ENCODE measurements at places on chromosomes 1 and 21.

GRCh38 chr1:3471356-3472087 is 17.1 kb downstream of the ARHGEF16 start:
- DNase-seq = no peak

GRCh38 chr1:232225336-232226131 is 404.4 kb downstream of the SIPA1L2 start:
- no peak for DNase-seq

- DNase-seq = no peak
These were observed 78.0 kb downstream of the OBSCN start for GRCh38 chr1:228285661-228286504.

DNA sequence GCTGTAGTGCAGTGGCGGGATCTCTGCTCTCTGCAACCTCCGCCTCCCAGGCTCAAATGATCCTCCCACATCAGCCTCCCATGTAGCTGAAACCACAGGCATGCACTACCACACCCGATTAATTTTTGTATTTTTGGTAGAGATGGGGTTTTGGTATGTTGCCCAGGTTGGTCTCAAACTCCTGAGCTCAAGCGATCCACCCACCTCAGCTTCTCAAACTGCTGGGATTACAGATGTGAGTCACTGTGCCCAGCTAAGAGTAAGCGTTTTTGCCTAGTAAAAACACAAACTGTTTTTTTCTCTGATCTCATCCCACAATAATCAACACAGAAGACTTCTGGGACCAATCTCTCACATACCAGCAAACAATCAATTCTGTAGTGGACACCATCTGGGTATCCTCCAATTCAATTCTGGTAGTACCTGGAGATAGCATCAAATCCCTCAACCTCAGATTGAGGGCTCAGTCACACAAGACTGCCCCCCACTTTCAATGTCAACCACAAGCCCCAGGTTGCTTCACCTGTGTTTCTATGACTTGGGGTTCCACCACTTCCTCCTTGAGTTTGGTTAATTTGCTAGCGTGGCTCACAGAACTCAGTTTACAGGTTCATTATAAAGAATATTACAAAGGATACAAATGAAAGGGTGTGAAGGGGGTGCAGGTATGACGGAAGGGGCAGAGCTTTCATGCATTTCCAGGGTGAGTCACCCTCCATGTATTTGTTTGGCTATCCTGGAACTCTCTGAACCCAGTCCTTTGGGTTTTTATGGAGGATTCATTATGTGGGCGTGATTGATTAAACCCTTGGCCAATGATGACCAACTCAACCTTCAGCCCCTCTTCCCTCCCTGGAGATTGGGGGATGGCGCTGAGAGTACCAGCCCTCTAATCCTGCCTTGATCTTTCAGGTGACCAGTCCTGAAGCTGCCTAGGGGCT is 40.0 kb upstream of the RHOU start:
- no peak for DNase-seq

- DNase-seq = no peak
These were observed 51.6 kb downstream of the CRB1 start for GRCh38 chr1:197319631-197320030.

GRCh38 chr21:14057313-14057712 is 153.4 kb downstream of the LIPI start:
- no peak for DNase-seq

DNA sequence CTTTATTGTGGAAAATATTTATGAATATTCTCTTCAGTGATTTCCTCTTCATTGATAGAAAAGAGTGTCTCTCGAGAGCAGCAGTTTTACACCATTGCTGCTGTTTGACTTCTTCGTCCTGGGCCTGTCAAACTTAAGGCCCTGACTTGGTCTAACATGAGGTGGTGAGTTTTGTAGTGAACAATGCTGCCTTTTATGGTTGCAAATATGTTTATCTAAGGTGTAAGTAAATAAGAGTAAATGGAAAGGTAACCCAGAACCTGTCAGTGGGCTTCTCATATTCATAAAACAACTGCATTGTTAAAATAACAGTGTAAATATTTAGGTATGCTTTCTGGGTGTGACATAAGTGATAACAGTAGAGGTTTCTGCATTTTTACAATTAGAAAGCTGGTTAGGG is 62.8 kb upstream of the SCCPDH start:
- DNase-seq = no peak

- no peak for DNase-seq
These were observed 3.0 kb downstream of the GNG12 start for GRCh38 chr1:67830226-67830625.

DNA sequence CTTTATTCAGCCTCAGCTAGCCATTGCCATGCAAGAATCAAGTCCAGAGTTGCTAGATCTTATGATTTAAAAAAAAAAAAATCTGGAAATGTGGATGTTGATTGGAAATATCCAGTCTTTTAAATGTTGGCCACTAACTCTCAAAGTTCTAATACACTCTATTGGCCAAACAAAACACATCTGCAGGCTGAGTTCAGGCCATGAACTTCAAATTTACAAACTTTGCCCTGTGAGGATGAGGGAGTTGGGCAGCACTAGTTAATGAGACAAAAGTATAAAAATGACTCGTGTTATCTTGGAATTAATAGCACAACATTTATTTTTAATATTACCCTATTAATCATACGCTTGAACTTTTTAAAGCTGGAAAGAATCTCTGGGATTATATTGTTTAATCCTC is 432.3 kb downstream of the PLPP3 start:
- DNase-seq = no peak

DNA sequence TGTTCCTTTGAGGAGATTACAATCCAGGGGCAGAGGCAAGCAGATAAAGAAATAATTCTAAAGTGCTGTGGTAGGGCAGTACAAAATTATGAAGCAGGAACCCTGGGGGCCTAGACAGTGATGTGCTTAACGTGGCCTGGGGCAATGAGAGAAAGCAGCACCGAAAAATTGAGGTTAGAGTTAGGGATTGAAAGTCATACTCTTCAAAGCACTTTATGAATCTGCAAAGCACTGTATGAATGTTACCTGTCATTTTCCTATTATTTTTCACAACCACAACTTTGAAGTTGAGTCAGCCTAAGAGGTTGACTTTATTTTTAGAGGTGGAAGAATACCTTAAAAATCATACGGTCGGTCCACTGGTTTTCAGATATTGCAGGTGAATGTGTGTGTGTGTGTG is 183.4 kb upstream of the NFIA start:
- DNase-seq = no peak

- peak; percentile 20 for DNase-seq
These were observed 576 bp downstream of the CCN1 start for GRCh38 chr1:85580872-85581801.

DNA sequence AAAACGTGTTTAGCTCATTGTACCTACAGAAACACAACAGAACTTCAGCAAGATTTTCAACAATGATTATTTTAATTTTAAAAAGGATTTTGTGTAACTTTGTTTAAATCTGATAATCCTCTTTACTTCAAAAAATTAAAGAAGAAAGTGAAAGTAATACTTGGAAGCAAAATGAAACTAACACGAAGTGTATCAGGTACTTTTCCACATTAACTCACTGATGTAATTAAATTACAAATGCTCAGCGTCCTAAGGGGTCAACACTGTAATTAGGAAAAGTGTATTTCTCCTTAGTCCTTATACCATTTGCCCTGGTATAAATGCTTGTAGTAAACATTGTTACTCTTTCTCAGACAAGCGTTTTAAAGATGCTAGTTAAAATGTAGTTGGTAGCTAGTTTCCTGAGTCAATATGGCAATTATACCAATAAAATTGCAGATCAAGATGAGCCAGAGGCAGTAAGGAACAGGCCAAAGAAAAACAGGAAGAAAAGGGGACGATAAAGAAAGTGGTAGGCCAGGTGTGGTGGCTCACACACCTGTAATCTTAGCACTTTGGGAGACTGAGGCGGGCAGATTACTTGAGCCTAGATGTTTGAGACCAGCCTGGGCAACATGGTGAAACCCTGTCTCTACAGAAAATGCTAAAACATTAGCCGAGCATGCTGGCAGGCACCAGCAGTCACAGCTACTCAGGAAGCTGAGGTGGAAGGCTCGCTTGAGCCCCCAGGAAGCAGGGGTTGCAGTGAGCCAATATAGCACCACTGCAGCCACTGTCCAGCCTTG is 553.0 kb downstream of the SMYD3 start:
- no peak for DNase-seq

GRCh38 chr1:39901464-39901713 is 328 bp downstream of the MYCL start:
- no peak for DNase-seq

DNA sequence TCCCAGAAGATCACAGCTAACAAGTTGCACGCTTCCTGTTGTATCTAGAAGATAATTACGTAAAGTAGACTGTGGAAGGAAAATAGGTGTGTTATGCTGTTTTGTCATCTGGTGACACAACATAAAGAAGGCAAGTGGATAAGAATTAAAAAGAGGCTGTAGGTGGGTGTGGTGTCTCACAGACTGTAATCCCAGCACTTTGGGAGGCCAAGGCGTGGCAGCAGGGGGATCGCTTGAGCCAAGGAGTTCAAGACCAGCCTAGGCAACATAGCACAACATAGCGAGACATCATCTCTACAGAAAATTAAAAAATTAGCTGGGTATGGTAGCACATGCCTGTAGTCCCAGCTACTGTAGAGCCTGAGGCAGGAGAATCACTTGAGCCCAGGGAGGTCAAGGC is 17.9 kb upstream of the ZNF281 start:
- DNase-seq = no peak

GRCh38 chr1:3247521-3248121 is 178.6 kb downstream of the PRDM16 start:
- DNase-seq = no peak

- DNase-seq = no peak
These were observed 19.6 kb upstream of the PIK3R3 start for GRCh38 chr1:46152016-46152415.

GRCh38 chr1:53430779-53431178 is 28.4 kb upstream of the DMRTB1 start:
- no peak for DNase-seq

GRCh38 chr1:220808345-220809186 is 21.9 kb downstream of the MTARC1 start:
- no peak for DNase-seq

- DNase-seq = no peak
These were observed 1.2 kb upstream of the LRRC53 start for GRCh38 chr1:74513411-74514300.

GRCh38 chr21:45818904-45819285 is 162.7 kb upstream of the COL6A1 start:
- DNase-seq = no peak

DNA sequence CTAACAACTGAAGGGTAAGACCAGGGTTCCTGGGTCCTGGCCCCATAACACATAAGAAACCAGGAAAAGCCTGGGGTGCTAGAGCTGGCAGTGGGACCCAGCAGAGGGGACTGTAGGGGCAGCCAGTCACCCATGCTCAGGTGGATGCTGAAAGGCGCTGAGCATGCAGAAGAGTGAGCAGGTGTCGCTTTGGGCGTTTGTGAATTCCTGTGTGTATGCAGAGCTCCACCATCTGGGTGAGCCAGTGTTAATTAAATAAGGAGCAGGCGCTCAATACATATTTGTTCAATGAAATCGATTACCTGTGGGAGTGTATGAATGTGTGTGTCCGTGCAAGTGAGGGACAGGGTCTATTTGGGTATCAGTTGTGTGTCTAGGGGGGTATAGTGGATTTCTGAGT is 499 bp downstream of the C1QA start:
- DNase-seq = peak; percentile 52

DNA sequence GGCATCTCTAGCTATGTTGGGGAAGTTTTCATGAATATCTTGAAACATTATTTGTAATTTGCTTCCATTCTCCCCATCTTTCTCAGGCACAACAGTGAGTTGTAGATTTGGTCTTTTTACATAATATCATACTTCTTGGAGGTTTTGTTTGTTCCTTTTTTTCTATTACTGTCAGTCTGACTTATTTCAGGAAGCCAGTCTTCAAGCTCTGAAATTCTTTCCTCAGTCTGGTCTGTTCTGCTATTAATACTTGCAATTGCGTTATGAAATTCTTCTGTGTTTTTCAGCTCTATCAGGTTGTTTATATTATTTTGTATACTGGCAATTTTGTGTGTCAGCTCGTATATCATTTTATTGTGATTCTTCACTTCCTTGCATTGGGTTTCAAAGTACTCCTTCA is 424.6 kb upstream of the PTBP2 start:
- no peak for DNase-seq

- DNase-seq = no peak
These were observed 5.5 kb downstream of the LAPTM5 start for GRCh38 chr1:30751830-30752650.

DNA sequence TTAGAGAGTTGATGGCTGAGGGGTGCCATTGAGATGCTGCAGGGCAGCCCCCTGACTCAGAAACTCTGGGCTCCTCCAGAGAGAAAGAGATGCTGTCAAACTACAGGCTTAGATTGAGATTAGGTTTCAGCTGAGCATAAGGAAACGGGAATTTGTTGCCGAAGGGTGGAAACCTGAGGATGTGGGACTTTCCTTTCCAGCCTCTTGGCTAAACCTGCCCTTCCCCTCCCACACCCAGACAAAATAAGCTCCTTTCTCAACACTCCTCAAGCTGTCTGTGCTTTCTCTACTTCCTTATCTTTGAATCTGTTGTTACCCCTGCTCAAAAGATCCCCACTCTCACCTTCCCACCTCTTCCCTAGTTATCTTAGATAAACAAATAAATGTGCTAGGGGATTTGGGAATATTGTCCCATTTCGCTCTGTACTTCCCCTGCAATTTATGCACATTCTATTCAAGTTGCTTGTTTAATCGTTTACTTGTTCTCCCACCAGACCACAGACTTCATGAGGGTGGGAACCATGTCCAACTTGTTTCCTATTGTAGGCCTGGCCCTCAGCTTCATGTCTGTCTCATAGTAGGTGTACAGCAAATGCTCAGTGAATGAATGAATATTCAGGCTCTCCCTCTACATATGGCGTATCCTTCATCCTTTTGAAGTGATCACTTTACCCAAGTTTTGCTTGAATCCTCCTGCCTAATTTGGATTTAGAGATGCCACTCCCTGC is 30.6 kb upstream of the MARK1 start:
- DNase-seq = no peak
